Uterus (tissue), 4 donors: ENCODE measurements at places on chromosomes 12 and 14. TPM values are rescaled to one million over a fixed set of nuclear protein-coding genes. Genes with fewer than 3 reads are reported as not detected.

The PUS1 gene
- 8.6 TPM for total RNA-seq

The ADAMTS20 gene
- not detected for total RNA-seq

The KRT3 gene
- total RNA-seq, result not detected

The MYO1H gene
- total RNA-seq, result not detected

The RTN1 gene
- 10.8 TPM for total RNA-seq

The LRTM2 gene
- not detected for total RNA-seq

The OAS1 gene
- total RNA-seq, result 5.4 TPM

The ADAM21 gene
- 0.07 TPM for total RNA-seq

The SMCO2 gene
- total RNA-seq, result not detected

The STRN3 gene
- total RNA-seq, result 82.0 TPM

The RAD9B gene
- not detected for total RNA-seq

The FAM90A1 gene
- total RNA-seq, result 0.21 TPM

The KCNA5 gene
- 0.51 TPM for total RNA-seq

The P2RX2 gene
- total RNA-seq, result not detected

The CELA1 gene
- total RNA-seq, result not detected

The DHRS2 gene
- total RNA-seq, result 0.28 TPM

The SLC7A8 gene
- total RNA-seq, result 15.9 TPM

The BEGAIN gene
- 16.5 TPM for total RNA-seq

The ATP5F1B gene
- 279 TPM for total RNA-seq

The RPGRIP1 gene
- not detected for total RNA-seq

The ARMH4 gene
- 10.9 TPM for total RNA-seq

The STXBP6 gene
- total RNA-seq, result 13.8 TPM

The FGF6 gene
- total RNA-seq, result not detected

The OTUB2 gene
- not detected for total RNA-seq

The SLC5A8 gene
- total RNA-seq, result not detected

The POTEM gene
- not detected for total RNA-seq

The DTX1 gene
- total RNA-seq, result 8.6 TPM

The MAGOHB gene
- total RNA-seq, result 21.0 TPM

The AMN gene
- total RNA-seq, result 0.69 TPM

The ASCL1 gene
- not detected for total RNA-seq
